NCI-H446 treated with DMSO at 0.1 percent for 48 hours (cell line): ENCODE measurements at places on chromosomes 4 and X.
A peak's percentile ranks its signal among the peaks of the same experiment; 100 is the strongest.

DNA sequence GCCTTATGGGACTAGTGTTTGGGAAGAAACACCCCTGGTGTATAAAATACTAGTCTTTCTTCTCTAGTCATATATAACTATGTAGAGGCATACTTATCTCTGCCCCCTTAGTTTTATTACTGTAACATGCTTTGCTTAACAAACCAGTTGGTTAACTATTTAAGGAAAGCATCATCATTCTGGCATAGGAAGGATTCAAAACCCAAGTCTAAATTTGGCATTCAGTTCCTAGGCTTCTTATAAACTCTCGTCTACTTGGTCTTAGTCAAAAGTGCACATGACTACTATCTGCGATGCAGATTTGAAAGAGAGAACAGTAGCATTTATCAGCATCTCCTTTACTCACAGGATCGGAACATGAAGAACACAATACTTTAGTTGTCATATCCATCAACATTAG is 111.3 kb downstream of the MFAP3L start:
- no peak for DNase-seq

DNA sequence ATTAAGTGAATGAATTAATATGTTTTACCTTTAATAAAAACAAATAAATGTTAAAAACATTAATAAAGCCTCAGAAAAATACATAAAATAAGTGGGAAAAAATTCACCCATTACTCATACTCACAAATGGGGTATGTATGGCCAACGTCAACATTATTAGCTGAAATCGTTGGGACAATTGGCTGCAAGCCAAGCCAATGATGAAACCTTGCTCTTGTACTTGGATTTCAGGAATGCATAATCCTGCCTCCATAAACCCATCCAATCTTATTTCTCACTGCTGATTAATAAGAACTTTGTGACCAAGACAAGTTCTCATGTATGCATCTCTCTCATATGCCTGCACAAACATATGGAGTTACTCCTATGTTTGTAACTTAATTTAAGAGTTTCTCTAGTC is 35.3 kb upstream of the ADAMTS3 start:
- DNase-seq = no peak

DNA sequence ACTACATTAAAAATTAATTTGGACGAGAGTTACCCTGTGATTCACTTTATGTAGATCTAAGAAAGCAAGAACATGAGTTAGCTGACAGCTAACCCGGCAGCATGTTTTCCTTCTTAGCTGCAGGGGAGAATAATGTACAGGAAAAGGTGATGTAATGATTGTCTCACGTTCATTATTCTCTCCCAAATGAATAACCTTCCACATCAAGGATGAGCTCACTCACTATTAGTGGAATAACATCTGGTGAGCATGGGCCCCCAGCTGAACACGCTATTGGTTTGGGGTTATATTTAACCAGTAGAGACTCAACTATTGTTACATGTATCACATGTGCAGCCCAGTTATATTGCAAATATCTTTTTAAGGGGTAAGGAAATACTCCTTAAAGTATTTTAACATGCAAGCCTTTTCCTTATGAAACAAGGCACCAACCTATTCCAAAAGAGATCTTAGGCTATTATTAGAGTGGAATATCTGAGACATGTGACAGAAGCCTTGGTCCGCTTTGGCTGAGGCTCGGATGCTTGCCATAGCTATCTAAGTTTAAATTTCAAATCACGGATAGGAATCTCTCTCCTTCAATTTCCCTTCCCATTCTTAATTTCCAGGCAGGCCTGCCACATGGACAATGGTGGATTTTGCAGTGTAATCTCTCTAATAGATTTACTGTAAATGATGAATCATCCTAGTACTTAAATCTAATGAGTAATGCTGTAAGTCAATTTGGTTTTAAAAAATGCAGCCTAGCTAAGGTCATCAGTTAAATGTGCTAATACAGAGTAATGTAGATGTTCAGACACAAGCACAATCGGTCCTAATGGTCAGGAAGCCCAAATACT is 99.0 kb upstream of the OTUD4 start:
- DNase-seq = no peak

DNA sequence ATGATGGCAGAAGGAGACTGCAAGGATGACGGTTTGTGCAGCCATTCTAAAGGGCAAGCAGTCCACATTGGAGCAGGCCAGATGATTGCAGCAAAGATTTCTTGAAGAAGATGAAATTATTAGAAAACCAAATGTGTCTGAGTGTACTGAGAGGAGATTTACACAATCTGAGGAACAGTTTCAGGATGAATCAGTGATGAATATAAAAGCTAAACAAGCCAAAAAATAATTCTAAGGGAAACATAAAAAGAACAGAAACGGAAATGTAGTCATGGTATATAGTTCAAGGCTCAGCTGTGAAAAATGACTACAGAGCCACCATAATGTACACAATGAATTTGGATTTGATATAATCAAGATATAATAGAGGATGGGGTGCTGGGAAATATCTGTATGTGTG is 168.5 kb downstream of the PDGFC start:
- no peak for DNase-seq

DNA sequence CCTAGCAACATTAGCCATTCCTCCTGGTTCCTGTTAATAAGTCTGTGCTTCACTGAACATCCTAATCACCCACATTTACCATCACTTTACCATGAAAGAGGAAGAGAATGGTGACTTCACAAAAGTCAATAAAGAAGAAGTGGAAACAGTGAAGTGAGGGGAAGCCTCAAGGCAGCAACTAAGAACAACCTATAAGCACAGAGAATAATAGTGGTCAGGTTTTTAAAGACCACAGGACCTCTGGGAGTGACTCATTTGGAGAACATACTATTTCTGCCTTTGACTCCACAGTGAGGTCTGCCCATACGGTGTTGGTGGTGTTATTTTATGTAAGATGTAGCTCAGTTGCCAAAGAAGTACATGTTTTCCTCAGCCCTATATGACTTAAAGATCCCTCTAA is 86.0 kb upstream of the TET2 start:
- DNase-seq = no peak

DNA sequence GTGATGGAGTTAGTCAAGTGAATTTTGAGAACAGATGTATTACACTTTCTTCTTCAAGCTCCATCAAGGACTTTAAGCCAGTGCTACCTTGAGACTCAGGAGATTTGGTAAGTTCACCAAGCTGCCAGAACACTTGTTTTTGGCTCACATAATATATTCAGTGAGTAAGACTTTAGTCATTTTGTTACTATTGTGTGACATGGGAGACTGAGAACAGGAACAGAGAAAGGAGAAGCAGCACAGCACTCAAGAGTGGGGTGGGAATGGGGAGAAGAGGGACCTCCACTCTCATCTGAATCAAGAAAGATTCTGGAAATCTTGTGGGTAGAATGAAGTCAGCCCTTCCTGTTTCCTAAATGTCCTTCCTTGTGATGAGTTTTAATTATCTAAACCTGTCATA is 87.3 kb upstream of the TET2 start:
- DNase-seq = no peak

- DNase-seq = no peak
These were observed 26.2 kb downstream of the ZNF330 start for GRCh38 chr4:141246683-141247429.

GRCh38 chr4:147969573-147970385 is 237.9 kb downstream of the ARHGAP10 start:
- DNase-seq = no peak

GRCh38 chr4:122151982-122152710 is at the start of gene BLTP1:
Gene BLTP1, plus strand, starts transcription at chr4:122152331. Its CDS starts 18,317 bp downstream, at chr4:122170648.
- peak; percentile 60 for DNase-seq

- DNase-seq = no peak
These were observed 6.5 kb downstream of the WFS1 start for GRCh38 chr4:6275898-6276806.

GRCh38 chrX:38606821-38607220 is 45.5 kb downstream of the TSPAN7 start:
- no peak for DNase-seq

GRCh38 chr4:98685225-98686042 is 27.0 kb upstream of the TSPAN5 start:
- no peak for DNase-seq

- DNase-seq = no peak
These were observed 386.3 kb downstream of the DMD start for GRCh38 chrX:32825009-32825408.

DNA sequence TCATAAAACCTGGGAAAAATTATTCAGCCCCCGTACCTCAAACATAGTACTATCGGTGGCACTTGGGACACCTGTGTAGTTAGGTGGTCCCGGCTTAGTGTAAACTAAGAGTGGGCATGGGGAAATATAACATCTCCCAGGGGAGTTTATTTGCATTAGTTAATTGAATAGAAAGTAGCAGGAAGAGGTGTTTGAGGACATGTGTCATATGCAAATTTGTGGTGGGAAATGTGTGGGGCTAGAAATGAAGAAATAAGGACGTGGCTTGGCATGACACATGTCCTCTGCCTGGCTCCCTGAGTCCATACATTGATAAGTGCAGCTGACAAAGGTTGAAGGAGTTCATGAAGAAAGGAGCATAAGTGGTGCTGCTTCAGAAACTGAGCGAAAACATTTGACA is 483.6 kb downstream of the SH2D1A start:
- DNase-seq = no peak

- DNase-seq = no peak
These were observed 46.3 kb downstream of the ARHGAP6 start for GRCh38 chrX:11619441-11619840.

GRCh38 chr4:20203508-20203907 is 48.2 kb upstream of the SLIT2 start:
- DNase-seq = no peak

- DNase-seq = no peak
These were observed 608.1 kb downstream of the MID1IP1 start for GRCh38 chrX:39409246-39409917.

- DNase-seq = no peak
These were observed 108.0 kb downstream of the CPZ start for GRCh38 chr4:8700531-8700930.

GRCh38 chrX:153857348-153857903 is 27.1 kb upstream of the PDZD4 start:
- DNase-seq = no peak

GRCh38 chrX:109716431-109717028 is 16.5 kb downstream of the ACSL4 start:
- no peak for DNase-seq

DNA sequence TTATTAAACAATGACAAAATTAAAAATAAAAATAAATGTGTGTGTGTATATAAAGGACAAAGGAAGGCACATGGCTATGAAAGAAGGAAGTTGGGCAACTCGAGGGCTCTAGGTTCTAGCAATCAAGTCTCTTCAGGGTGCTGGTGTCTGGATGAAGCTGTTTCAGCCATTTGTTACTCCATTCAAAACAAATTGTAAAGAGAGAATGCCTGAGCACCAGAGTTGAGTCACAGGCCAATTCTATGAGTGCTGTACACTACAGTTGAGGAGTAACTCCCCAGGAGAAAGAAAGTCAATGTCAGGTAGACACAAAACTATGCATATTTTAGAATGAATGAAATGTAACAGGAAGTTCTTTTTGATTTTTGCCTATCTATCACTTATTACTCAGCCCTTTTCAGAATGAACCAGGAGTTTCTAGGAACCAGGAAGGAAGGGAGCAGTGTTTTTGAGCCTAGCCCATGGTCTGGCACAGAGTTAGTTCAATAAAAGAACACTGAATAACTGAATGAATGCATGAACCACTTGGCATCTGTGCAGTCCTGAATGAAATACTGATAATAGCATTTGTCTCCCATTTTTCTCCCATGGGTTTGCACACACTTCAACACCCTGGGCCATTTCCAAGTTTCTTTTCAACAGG is 151.7 kb upstream of the CPEB2 start:
- DNase-seq = no peak

DNA sequence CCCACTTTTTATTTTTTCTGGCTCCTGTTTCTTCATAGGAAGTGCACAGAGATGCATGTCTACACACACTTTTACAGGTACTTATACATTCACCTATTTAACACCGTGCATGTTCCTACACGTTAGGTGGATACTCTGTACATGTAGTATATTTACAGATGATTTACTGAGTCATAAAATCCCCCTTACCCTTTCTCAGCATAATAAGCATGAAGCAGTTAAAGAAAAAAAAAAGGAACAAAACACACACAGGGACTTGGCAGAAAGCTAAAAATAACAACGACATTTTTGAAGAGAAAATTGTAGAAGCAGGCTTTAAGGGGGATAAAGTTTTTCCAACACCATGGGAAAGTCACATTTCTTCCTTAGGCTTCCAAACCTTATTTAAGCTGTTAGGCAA is 96.4 kb upstream of the IQCM start:
- no peak for DNase-seq

GRCh38 chr4:142883040-142883832 is 37.1 kb upstream of the INPP4B start:
- no peak for DNase-seq

GRCh38 chr4:85798012-85798770 is 323.2 kb downstream of the ARHGAP24 start:
- DNase-seq = no peak

DNA sequence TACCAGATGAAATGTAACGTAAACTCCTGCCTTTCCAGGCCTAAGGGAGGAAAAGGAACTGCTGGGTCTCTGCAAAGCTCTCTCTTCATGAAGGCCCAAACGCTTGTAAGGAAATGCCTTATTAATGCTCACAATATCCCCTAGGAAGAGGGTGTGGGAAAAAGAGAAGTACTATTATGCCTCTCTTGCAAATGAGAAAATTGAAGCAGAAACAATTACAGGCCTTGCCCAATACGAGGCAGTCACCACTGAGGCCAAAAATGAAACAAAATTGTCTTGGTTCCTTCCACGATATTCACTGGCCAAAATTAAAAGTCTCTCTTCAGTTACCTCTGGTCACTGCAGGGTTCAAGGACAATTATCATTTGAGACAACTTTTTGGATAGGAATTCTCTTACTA is 3.2 kb downstream of the SCARB2 start:
- no peak for DNase-seq

- DNase-seq = no peak
These were observed 6.2 kb upstream of the FHDC1 start for GRCh38 chr4:152929888-152930287.

DNA sequence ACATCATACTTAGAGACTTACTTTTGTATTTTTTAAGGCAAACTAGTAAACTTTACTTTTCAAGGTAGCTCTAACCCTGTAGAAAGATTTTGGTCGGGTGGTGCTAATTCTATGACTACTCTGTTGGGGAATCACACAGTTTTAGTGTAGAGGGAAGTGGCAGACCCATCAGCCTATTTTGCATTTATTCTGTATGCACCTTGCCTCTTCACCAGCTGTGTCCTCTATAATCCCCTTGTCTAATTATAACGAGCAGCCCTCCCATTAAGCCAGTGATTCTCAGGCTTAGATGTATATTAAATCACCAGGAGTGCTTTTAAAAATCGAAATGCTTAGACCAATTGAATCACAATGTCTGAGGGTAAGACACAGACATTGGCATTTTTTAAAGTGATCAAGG is 78.1 kb downstream of the GALNT7 start:
- DNase-seq = no peak

DNA sequence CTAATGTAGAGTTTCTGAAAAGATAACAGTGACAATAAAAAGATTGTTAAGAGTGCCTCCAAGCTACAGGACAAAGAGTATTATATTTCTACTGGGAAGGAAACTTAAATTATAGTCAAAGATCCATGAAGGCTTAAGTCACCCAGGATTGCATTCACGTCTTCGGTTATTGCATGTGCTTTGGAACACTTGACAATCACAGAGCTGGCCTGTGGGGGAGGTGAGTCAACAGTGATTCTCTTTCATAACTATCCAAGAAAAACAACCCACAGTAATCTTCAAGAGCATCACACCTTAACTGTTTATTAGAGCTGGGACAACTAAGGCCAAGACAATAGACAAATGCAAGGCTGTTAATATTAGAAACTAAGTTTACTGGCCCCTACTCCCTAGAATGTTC is 40.3 kb downstream of the PDGFC start:
- DNase-seq = no peak
